ENCODE measurements at places on chromosomes 1 and 21. TPM values are rescaled to one million over a fixed set of nuclear protein-coding genes. Genes with fewer than 3 reads are reported as not detected.

GRCh38 chr21:25298512-25299491 lies 308.5 kb downstream of the MRPL39 start:
- H3K27ac ChIP-seq, result no peak overlapping the region
- DNase-seq, result no peak
- no peaks in the 10 kb centered on the region for H3K36me3 ChIP-seq

GRCh38 chr21:28138272-28138671 lies 854.4 kb downstream of the LTN1 start:
- no peaks in the 10 kb centered on the region for H3K36me3 ChIP-seq
- no peaks in the 10 kb centered on the region for H3K27me3 ChIP-seq
- H3K27ac ChIP-seq, result no peak overlapping the region
- no peak for DNase-seq

GRCh38 chr1:192810253-192810880 lies 1.5 kb downstream of the RGS2 start:
- H3K4me1 ChIP-seq, result peaks cover 36% of the 10 kb centered on the region
- peak overlapping the region; percentile 89 for H3K4me3 ChIP-seq
- H3K27me3 ChIP-seq, result peaks cover 4% of the 10 kb centered on the region
- DNase-seq, result no peak

GRCh38 chr1:10796029-10796944 lies at the start of gene CASZ1:
Gene CASZ1, minus strand, starts transcription at chr1:10796646. Its CDS starts 102,757 bp downstream, at chr1:10693889.
- DNase-seq, result peak; percentile 15
- no peak within 1 kb of the TSS for H3K27ac ChIP-seq
- no peaks in the 10 kb centered on the region for H3K36me3 ChIP-seq
- H3K4me3 ChIP-seq, result peak within 1 kb of the TSS; percentile 85
- peaks cover 18% of the 10 kb centered on the region for H3K4me1 ChIP-seq

Gene HAX1
- 306 TPM for total RNA-seq

DNA sequence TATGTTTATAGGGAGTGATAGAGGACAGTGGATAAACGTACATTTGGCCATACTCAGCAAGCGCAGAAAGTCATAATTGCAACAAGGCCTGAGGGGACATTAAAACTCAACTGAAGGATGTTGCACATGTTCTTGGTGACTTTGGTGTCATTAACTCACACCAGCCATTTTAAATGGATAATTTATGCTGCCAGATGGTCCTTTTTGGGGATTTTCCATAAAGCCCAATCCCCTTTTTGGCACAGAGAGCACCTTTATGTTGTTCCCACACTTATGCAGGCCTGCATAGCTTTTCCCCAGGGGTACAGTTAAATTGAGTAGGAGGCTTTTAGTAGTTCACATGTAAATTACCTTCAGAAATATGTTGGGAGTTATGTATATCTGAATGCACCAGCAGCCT lies 279.6 kb downstream of the NFIA start:
- no peaks in the 10 kb centered on the region for H3K27me3 ChIP-seq
- no peak for DNase-seq
- no peak overlapping the region for H3K4me3 ChIP-seq
- H3K36me3 ChIP-seq, result peaks cover 1% of the 10 kb centered on the region
- H3K27ac ChIP-seq, result no peak overlapping the region

DNA sequence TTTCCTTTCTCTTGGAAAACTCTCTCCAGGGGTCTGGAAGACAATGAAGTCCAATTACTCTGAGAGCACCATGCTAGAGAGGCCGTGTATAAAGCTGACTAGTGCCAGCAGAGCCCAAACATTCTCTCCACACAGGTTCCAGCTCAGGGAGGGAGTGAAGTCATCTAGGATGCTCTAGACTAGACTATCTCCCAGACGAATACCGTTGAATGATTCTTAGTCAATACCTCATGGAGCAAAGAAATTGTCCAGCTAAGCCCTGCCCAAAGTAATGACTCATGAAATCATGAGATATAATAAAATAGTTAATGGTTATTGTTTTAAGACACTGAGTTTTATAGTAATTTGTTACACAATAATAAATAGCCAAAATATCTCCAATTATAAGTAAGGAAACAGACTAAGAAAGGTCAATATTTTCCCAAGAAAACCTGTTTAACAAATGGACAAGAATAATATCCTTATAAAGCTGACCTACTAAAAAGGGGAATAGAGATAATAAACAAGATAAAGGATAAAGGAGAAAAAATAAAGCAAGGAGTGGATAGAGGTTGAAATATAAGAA lies 163.9 kb upstream of the LRRC7 start:
- no peak overlapping the region for H3K4me3 ChIP-seq
- no peaks in the 10 kb centered on the region for H3K27me3 ChIP-seq
- H3K4me1 ChIP-seq, result no peaks in the 10 kb centered on the region
- no peaks in the 10 kb centered on the region for H3K36me3 ChIP-seq
- DNase-seq, result no peak
- no peak overlapping the region for H3K27ac ChIP-seq

GRCh38 chr1:59029411-59030167 lies 245.7 kb upstream of the JUN start:
- H3K4me1 ChIP-seq, result peaks cover 5% of the 10 kb centered on the region
- H3K36me3 ChIP-seq, result peaks cover 11% of the 10 kb centered on the region

- no peak overlapping the region for H3K4me3 ChIP-seq
- DNase-seq, result peak; percentile 65
- no peaks in the 10 kb centered on the region for H3K27me3 ChIP-seq
- H3K4me1 ChIP-seq, result peaks cover 12% of the 10 kb centered on the region
- H3K27ac ChIP-seq, result no peak overlapping the region
Measured at GRCh38 chr1:33298623-33299277, 22.1 kb downstream of the A3GALT2 start.

- DNase-seq, result no peak
- no peaks in the 10 kb centered on the region for H3K27me3 ChIP-seq
- no peak overlapping the region for H3K4me3 ChIP-seq
Measured at GRCh38 chr21:41890355-41890754, 11.2 kb upstream of the PRDM15 start.

Gene STUM
- total RNA-seq, result not detected

DNA sequence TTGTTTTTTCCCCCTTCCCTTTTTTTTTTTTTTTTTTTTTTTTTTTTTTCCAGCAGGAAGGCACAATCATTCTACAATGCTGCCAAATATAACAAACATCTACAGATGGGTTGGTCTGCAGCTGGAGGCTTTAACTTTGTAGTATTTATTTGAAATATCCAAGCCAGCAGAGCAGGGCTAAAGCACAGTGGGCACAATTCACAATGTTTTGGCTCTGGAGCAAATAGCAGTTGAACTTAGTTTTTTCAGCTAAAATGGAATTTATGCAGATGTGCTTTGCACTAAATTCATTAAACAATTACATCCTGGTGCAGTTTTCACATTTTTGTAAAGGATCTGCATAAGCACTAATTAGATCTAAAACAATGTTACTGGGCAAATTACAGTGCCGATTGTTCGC lies 39.8 kb upstream of the ZBTB18 start:
- H3K4me3 ChIP-seq, result no peak overlapping the region
- DNase-seq, result no peak
- no peaks in the 10 kb centered on the region for H3K27me3 ChIP-seq
- no peak overlapping the region for H3K27ac ChIP-seq
- H3K36me3 ChIP-seq, result no peaks in the 10 kb centered on the region

Gene ATP1A4
- total RNA-seq, result not detected

GRCh38 chr1:154999571-155000410 lies 2.8 kb upstream of the ZBTB7B start:
- H3K27me3 ChIP-seq, result no peaks in the 10 kb centered on the region
- peak overlapping the region; percentile 94 for H3K4me3 ChIP-seq
- H3K4me1 ChIP-seq, result peaks cover 37% of the 10 kb centered on the region
- H3K36me3 ChIP-seq, result peaks cover 13% of the 10 kb centered on the region
- DNase-seq, result peak; percentile 77

Gene OR2T11
- not detected for total RNA-seq

GRCh38 chr1:205236526-205236925 lies 8.8 kb downstream of the TMCC2 start:
- H3K4me3 ChIP-seq, result peak overlapping the region; percentile 0
- H3K4me1 ChIP-seq, result peaks cover 80% of the 10 kb centered on the region
- H3K27ac ChIP-seq, result no peak overlapping the region
- DNase-seq, result no peak
- H3K27me3 ChIP-seq, result no peaks in the 10 kb centered on the region
- H3K36me3 ChIP-seq, result no peaks in the 10 kb centered on the region

GRCh38 chr1:148290881-148291280 lies 138.8 kb upstream of the NBPF11 start:
- DNase-seq, result no peak
- peaks cover 32% of the 10 kb centered on the region for H3K27me3 ChIP-seq
- peaks cover 11% of the 10 kb centered on the region for H3K4me1 ChIP-seq
- no peak overlapping the region for H3K4me3 ChIP-seq
- H3K36me3 ChIP-seq, result peaks cover 2% of the 10 kb centered on the region
